ENCODE measurements at places on chromosomes 4 and X.

DNA sequence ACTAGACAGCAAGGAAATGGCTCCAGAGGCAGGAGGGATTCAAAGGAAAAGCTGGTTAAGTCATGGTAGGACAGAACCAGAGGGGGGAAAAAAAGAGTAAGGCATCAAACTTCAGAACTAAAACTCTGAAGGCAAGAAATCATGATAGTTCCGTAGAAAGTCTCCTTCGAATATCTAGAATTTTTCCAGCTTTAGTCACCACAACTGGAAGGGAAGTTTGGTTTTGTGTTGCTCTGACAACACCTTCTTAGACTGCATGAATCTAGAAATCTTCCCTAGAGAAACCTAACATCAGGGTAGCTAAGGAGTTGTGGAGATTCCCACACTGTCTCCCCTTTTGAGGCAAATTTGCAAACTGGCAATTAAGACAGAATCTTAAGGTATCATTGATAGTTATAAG is 33.7 kb downstream of the AMMECR1 start:
- H3K4me3 ChIP-seq = no peak overlapping the region
- H3K27ac ChIP-seq = no peak overlapping the region
- H3K36me3 ChIP-seq = no peaks in the 10 kb centered on the region
- no peaks in the 10 kb centered on the region for H3K27me3 ChIP-seq
- H3K4me1 ChIP-seq = no peaks in the 10 kb centered on the region

GRCh38 chr4:27366104-27366823 is 505.6 kb downstream of the STIM2 start:
- no peaks in the 10 kb centered on the region for H3K4me1 ChIP-seq
- no peak overlapping the region for H3K27ac ChIP-seq
- no peak for DNase-seq
- H3K4me3 ChIP-seq = no peak overlapping the region
- H3K36me3 ChIP-seq = no peaks in the 10 kb centered on the region

DNA sequence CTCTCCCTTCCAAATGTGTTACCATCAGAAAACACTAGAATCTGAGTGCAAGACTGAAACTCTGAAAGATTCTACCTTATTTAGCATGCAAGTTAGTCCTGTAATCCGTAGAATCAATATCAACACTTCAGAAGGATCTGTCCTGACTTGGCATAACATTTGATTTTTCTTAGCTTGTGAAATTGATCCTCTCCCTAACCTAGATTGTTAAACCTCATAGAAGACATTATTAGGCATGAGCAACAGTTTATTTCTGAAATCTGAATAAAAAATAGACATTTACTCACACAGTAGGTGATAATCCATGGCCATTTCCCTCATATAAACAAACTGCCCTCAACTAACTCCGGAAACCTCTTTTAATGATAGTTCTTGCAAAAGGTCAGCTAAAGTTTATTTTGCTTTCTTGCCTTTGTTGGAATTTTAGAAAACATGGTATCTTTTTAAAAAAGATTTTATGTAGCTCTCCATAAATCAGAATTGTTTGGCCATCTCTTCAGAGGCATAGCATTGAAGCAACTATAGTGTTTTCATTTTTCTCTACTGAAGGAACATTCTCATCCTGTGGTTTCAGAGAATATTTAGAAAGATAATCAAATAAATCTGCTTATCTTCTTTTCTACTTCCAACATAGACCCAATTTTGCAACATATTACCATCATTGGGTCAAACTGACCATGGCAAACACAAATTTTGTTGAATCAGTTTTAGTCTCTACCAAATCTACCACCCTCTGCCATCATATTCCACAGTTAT is 38.5 kb upstream of the PDLIM5 start:
- no peak for DNase-seq
- H3K27me3 ChIP-seq = no peaks in the 10 kb centered on the region
- no peaks in the 10 kb centered on the region for H3K4me1 ChIP-seq
- H3K4me3 ChIP-seq = no peak overlapping the region

GRCh38 chrX:65196758-65197360 is 220.6 kb upstream of the ZC4H2 start:
- no peaks in the 10 kb centered on the region for H3K27me3 ChIP-seq
- H3K36me3 ChIP-seq = no peaks in the 10 kb centered on the region
- DNase-seq = no peak
- H3K4me1 ChIP-seq = peaks cover 5% of the 10 kb centered on the region

- H3K4me1 ChIP-seq = peaks cover 16% of the 10 kb centered on the region
- H3K36me3 ChIP-seq = no peaks in the 10 kb centered on the region
- H3K27me3 ChIP-seq = peaks cover 8% of the 10 kb centered on the region
- no peak for DNase-seq
- H3K27ac ChIP-seq = no peak overlapping the region
Observed at GRCh38 chrX:39821709-39822095, 276.1 kb downstream of the BCOR start.

Data from CD4-positive, alpha-beta T cell (primary cell).